Fibroblast of pulmonary artery (primary cell): ENCODE measurements at places on chromosomes 1 and 21.

DNA sequence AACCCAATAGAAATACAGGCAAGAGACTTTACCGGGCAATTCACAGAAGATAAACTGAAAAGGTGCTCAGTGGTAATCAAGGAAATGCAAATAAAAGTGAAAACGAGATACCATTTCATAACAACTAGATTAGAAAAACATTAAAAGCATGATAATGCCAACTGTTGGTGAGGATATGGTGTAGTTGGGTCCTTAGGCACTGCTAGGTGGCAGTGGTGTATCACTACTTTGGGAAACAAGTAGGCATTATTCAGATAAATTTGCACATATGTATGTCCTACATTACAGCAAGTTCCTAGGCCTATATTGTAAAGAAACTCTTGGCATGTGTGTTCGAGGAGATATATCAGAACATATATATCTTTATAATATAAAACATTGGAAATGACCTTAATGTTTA lies 31.0 kb downstream of the AZIN2 start:
- DNase-seq: peak; percentile 60

GRCh38 chr1:60488847-60489246 lies 415.3 kb upstream of the C1orf87 start:
- DNase-seq: peak; percentile 78

GRCh38 chr1:28860332-28861073 lies 48.5 kb downstream of the OPRD1 start:
- DNase-seq: peak; percentile 16

GRCh38 chr1:218112862-218113261 lies 172.2 kb upstream of the RRP15 start:
- DNase-seq: no peak

GRCh38 chr1:89548122-89548857 lies 23.7 kb downstream of the LRRC8B start:
- peak; percentile 38 for DNase-seq

DNA sequence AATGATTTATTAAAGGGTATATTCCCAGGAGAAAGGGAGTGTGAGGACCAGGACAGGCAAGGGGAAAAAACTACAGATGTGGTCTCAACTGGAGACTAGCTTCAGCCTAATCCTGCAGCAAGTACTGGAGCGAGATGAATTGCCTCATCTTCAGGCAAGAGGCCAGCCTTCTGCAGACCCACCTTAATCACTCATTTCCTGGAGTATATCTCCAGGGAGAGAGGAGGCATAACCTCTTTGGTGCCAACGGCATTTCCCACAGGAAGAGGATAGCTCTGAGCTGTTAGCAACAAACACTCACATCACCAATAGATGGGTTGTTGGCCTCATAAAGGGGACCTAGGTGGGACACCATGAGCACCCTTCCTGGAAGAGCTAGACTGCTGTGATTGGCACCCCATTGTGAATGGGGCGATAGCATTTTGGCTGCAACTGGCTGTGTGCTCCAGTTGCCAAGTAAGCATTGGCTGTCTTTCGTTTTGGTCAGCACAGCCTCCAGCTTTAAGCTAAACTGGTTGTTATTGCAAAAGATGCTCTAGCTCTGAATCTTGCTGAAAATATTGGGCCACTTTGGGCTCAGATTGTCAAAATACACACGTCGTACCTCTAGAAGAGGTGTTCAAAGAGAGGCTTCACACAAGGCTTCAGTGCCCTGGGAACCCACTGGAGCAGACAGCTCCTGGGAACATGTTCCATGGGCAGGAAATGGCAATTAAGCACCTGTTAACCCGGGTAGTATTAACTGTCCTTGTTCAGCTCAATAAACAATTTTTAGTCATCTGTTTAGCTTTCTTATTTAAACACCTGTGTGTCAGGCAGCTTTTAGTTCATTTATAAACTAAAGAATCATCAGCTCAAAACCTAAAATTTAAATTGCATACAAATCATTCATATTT lies 314.8 kb upstream of the C1orf87 start:
- peak; percentile 86 for DNase-seq

- DNase-seq: peak; percentile 44
These were observed 88.6 kb upstream of the LYPLAL1 start for GRCh38 chr1:219085082-219085481.

GRCh38 chr21:40130476-40130875 lies 263.2 kb downstream of the PCP4 start:
- no peak for DNase-seq

GRCh38 chr1:187053876-187054275 lies 225.1 kb downstream of the PLA2G4A start:
- DNase-seq: no peak

- DNase-seq: no peak
These were observed 115.7 kb downstream of the DPYD start for GRCh38 chr1:97805093-97805492.

GRCh38 chr1:234970401-234970730 lies 158.3 kb downstream of the TOMM20 start:
- peak; percentile 97 for DNase-seq

- DNase-seq: no peak
These were observed 89.6 kb downstream of the ZSWIM5 start for GRCh38 chr1:45116820-45117219.

DNA sequence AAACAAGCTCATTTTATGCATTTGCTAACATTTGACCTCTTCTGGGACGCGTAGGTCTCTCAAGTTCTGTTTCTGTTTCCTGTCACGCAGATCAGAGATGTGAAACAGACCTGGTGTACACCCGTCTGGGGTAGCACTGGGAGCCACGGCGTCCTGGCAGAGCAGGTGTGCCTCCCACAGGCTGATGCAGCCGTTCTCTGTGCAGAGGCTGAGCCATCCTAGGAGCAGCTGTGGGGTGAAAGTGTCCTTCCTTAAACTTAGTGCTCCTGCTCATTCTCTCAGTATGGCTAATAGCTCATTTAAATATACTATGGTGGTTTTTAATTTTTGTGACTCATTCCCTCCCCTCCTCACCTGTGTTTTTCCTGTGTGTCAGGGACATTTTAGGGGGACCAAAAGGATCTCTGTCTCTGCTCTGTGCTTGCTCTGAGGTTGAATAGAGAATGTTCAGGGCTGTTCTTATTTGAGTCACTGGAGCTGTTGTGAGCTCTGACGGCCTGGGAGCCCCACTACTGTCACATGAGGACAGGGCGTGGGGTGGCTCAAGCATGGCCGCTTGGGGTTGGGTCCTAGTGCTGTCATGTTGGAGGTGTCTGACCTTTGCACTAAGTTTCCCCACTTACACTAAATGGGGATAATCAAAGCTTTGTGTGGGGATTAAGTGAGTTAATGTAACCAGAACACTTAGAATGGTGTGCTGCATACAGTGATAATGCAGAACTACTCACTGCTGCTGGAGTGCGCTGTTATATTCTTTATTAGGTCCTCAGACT lies 43.0 kb downstream of the GALNT2 start:
- no peak for DNase-seq

GRCh38 chr21:42098957-42099505 lies 27.9 kb downstream of the UMODL1 start:
- no peak for DNase-seq

GRCh38 chr21:30044447-30045064 lies 104.8 kb upstream of the GRIK1 start:
- DNase-seq: peak; percentile 52
